SK-MEL-5 (cell line): ENCODE measurements at places on chromosomes 11 and 22.

GRCh38 chr11:39817241-39817640, 1642.2 kb downstream of the LRRC4C start:
- DNase-seq, result no peak

GRCh38 chr11:128463371-128463829, 124.0 kb downstream of the ETS1 start:
- DNase-seq, result no peak

DNA sequence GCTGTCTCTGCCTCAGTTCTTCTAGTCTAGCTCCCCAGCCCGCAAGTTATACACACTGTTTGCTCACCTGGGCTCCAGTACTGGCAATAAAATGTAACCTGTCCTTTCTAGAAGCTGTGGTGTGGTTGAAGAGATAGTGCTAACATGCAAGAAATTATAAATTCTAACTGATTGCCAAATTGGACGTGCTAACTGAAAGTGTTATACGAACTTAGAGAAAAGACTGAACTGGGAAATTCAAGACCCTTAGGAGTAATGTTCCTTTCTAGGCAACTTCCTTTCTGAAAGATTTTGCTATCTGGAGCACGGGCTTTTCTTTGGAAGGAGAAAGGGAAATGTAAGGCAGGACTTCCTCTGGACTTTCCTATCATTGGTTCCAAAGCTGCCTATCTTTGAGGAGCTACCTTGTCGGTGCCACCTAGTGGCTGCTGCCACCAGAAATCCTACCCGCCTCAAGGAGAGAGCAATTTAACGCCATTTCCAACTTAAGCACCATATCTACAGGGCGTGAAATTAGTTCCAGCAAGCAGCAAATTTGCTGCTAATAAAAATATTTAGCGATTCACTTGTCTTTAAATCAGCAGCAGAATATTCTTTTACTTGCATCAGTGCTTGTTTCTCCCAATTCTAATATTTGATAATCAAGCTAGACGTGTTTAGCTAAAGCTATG, 12.7 kb upstream of the TMEM218 start:
- peak; percentile 78 for DNase-seq

DNA sequence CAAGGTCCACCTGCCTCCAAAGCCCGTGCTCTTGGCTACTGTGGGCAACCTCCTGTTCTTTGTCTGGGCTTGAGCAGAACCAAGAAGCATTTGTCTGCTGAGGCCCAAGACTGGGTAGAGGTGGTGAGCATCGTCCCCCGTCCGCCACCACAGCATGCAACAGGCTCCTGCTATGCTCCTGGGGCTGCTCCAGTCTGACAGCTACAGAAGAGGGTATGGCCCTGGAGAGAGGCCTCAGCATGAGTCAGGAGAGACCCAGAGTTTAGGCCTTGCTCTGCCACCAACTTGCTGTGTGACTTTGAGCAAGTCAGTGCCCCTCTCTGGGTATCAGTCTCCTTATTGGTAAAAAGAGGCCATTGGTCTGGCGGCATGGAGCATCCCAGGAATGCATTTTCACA, 91.2 kb downstream of the TP53I11 start:
- DNase-seq, result no peak

DNA sequence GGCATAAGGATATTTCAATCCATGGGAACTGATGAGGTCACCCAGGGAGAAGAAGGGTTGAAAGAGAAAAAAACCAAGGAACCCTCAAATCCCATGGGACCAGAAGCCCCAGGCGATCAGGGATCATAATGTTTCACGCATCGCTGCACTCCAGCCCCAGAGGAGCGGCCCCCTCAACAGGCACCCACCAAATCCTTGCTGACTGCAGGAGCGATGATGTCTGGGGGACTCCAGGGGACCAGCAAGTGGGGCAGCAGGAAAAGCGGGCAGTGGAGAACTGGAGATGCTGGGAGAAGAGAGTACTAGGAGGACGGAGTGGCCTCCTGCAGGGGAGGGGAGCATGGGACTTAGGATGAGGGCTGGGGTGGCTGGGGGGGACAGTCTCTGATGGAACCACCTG, 47.7 kb upstream of the LINC01488 start:
- DNase-seq, result no peak

DNA sequence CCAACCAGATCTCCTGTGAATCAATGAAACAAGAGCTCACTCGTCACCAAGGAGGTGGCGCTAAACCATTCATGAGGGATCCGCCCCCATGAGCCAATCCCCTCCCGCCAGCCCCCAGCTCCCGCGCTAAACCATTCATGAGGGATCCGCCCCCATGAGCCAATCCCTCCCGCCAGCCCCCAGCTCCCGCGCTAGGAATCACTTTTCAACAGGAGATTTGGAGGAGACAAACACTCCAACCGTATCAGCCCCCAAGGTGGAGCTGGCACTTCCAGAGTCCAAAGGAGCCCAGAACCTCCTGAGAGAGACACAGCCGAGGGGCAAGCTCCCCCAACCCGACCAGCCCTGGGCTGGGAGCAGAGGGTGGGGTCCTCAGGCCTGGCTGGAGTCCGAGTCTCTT, 40.9 kb upstream of the PRR5 start:
- no peak for DNase-seq

DNA sequence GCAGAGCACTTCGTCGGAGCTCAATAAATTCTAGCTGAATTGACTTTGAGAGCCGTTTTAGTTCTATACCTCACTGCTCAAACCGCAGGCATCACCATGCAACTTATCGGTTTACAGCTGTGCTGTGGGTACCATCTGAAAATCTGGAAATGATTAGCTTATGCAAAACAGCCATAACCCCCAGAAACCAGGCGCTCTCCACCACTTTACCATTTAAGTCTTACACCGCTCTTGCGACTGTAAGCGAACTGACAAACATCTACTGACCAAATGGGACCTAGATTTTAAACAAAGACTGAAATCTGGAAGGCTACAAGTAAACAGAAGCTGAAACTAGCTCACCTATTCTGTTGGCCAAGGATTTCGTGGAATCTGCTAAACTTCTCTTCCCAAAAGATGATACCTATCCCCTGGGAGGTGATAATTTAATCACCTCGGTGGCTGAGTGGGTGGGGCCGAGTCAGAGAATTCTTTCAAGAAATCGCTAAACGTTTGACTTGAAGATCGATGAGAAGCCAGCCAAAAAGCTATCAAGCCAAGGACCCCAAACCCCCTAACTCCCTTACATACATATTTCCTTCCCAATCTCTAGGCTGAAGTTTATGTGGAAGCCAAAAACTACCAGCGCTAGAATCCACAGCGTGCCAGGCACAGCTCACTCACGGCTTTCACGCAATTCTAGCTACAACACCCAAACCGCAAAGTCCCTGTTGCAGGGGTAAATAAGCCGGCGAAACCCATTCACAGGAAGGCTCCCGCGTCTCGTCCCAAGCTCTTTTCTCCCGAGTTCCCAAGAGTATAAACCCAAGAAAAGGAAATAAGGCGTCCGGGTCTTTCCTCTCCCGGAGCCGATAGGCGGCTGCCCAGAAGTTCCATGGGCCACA, 644 bp downstream of the SPTY2D1 start:
- DNase-seq, result no peak

GRCh38 chr22:25282346-25282670, 62.9 kb downstream of the CRYBB2 start:
- DNase-seq, result no peak

DNA sequence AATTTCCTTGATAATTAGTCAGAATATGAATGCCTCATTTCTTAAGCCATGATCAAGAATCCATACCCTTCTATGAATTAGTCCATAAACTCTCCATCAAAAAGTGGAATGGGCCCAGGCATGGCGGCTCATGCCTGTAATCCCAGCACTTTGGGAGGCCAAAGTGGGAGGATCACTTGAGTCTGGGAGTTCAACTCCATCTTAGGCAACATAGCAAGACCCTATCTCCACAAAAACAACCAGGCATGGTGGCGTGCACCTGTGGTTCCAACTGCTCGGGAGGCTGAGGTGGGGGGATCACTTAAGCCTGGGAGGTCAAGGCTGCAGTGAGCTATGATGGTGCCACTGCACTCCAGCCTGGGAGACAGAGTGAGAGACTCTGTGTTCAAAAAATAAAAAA, 52.1 kb upstream of the SHANK2 start:
- DNase-seq, result no peak

DNA sequence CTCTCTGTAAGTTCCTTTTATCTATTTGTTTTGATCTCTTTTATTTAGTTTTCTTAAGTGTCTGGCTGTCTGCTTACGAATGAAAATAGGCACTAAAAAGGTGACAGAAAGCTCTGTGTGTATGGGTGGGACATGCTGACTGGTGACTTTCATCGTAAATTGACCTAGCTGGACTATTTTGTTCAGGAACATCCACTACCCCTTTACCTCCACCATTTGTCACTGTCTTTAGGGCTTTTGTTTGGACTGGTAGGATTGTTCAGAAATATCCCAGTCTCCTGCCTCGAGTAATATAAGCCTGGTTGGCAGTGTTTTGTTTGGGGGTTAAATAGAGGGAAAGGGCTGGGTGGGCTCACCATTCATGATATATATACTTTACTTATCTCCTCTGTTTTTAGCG, 20.9 kb downstream of the EMSY start:
- no peak for DNase-seq

DNA sequence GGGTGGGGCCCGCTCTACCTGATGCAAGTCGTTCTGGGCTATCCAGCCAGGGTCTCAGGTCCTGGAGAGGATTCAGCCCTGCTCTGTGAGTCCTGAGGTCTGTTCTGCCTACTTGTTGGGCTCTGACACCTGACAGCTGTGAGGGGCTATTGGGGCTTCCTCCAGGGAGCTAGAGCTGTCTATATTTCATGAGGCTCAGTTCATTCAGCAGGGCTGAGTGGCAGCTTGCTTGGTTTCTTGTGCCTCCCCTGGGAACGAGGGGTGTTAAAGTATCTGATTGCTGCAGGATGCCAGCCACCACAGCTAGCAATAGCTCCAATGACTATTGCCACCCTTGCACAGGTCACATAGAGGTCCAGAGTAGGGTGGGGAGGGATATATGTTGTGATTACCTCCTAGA, 26.7 kb downstream of the INSC start:
- DNase-seq, result no peak

GRCh38 chr22:29310065-29310862, 3.8 kb downstream of the GAS2L1 start:
- no peak for DNase-seq

DNA sequence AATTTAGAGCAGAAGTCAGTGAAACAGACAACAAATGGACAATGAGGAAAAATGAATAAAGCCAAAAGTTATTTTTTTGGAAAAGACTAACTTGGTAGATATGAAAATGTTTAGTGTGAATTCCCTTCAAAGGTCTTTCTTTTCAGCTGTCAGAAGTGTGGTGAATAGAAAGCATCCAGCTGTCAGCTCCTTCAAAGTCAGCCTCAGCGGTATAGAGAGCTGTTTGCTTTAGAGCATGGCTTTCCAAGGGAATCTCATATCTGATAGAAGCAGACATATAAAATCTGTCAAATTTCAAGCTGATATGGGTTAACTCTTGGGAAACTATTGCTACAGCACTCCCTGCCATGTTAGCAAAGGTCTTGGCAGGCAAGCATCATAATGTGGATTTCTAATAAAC, 309.3 kb downstream of the CASP12 start:
- no peak for DNase-seq

GRCh38 chr11:45662665-45663485, 2.5 kb downstream of the CHST1 start:
- DNase-seq, result peak; percentile 20

GRCh38 chr11:31412946-31413345, 43.3 kb downstream of the DNAJC24 start:
- DNase-seq, result no peak

DNA sequence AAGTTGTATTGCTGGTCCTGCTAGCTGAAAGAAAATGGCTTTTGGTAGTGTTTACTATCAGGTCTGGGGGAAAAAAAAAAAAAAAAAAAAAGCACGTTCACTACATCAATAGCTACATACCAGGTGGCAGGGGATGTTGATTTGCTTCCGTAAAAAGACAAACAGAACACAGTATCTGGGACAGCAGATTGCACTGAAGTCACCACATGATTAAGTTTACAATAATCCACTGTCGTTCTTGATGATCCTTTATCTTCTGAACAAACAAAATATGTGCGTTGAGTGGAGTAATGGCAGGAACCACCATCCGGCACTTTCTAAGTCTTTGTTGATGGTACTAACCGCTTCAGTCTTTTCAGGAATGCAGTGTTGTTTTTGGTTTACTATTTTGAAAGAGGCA, 48.7 kb downstream of the DDX6 start:
- no peak for DNase-seq

DNA sequence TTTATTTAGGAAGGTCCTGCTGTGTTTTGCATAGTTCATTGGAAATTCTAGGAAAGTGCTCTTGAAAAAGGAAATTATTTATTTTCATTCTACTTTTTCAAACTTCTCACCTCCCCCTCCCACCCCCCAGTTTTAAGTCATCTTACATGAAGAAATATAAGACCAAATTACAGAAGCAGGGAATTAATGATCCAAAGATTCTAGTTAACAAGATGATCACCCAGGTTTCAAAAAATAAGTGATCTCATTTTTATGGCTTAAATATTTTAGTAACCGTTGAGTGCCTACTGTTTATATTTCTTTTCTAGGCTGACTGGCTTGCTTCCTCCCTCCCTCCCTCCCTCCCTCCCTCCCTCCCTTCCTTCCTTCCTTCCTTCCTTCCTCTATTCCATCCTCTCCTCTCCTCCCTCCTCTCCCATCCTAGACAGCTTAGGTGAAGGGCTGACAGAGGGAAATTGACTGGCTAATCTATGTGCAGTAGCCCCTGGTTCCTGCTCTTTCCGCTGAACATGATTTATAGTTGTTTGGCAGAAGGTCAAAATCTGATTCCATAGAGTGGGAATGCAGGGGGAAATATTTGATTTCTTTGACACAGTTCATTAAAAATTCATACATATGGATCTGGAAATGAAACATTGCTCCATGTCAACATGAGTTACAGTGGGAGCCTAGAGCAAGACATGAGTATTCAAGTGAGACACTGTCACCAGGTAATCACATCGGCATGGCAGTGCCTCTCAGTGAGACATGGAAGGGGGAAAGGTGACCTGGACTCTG, 123.4 kb downstream of the COMMD9 start:
- peak; percentile 32 for DNase-seq

GRCh38 chr11:2686360-2687222, 13.2 kb downstream of the KCNQ1OT1 start:
- DNase-seq, result no peak

GRCh38 chr11:60945295-60945667, 6.7 kb downstream of the SLC15A3 start:
- no peak for DNase-seq

- DNase-seq, result peak; percentile 93
These were observed 22.5 kb downstream of the CLPB start for GRCh38 chr11:72411623-72412419.

DNA sequence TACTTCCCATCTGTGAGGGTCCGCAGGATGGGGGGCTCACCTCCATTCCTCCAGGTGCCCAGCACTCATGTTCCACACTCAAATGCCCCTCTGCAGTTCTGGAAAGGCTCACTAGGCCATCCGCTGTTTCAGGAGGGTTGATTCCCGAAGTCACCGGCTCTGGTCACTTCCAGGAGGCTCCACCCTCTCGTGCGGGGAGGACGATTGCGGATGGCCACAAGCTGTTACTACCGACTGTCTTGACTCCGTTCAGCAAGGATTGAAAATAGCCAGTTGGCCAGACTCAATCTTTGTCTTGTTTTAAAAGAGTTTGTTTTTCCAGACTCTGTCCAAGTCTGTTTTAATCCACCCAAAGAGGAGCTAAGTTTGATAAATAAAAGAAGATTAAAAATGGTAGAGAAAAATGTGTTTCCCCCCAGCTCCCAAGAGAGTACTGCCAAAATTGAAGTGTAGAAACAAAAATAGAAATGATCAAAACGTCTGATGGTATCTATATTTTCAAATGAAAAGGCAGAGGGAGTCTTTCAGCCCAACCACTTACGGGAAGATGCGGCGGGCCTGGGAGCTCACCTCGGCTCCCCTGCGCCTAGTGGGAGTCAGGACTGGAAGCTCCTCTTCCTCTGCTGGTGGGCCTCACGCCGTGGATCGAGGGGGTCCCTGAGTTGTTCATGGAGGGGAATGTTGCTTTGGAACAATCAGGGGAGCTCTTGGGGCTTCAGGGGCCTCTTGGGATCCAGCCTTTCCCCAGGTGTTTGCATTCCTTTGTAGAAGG, 1280.8 kb downstream of the BRD1 start:
- no peak for DNase-seq
